ENCODE measurements at places on chromosomes 5 and 9.

GRCh38 chr5:133393776-133394476 is 218.4 kb downstream of the FSTL4 start:
- DNase-seq, result no peak

DNA sequence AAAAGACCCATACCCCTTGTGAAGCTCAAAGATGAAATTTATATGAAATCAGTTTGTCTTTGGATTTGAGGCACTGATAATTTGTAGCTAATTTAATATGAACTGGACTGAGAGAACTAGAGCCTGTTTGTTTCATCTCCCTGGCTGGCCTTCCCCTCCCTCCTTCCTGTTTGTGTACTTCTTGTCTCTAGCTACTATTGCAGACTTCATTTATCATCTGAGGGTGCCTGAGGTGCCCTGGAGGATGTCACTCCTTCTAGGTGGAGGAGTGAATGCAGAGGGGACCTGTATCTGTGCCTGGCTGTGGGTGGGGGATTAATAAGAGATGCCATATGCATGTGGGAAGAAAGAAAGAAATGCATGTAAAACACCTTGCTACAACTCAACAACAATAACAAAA is 22.2 kb upstream of the GNPDA1 start:
- no peak for DNase-seq

DNA sequence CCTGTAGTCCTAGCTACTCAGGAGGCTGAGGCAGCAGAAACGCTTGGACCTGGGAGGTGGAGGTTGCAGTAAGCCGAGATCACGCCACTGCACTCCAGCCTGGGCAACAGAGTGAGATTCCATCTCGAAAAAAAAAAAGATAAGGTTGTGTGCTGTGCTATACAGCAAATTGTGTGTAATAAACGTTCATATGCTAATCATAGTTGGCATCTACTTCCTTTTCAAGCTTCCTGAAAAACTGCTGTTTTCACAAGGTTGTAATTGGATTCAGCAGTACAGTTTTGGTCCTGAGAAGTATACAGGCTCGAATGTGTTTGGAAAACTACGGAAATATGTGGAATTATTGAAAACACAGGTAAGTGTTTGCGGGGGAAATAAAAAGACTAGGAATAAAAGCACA is 25.5 kb downstream of the OTULINL start:
- DNase-seq, result no peak

DNA sequence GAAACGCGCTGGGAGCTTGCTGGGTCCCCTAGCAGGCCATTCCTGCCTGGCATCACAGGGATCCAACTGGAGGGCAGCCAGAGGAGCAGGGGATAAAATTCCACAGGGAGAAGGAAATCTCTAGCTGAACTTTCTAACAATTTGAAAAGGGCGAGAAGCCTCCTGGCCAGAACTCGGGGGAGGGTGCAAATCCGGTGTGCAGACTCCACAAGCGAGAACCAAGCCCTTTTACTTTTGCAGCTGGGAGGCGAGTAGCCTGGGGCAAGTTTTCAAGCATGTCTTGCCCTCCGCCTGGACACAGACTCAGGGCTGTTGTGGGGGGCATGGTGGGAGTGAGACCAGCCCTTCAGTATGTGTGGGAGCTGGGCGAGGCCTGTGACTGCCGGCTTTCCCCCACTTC is 14.3 kb upstream of the POU5F2 start:
- peak; percentile 12 for DNase-seq

- DNase-seq, result no peak
Measured at GRCh38 chr5:74450095-74450494, 190.4 kb downstream of the ENC1 start.

DNA sequence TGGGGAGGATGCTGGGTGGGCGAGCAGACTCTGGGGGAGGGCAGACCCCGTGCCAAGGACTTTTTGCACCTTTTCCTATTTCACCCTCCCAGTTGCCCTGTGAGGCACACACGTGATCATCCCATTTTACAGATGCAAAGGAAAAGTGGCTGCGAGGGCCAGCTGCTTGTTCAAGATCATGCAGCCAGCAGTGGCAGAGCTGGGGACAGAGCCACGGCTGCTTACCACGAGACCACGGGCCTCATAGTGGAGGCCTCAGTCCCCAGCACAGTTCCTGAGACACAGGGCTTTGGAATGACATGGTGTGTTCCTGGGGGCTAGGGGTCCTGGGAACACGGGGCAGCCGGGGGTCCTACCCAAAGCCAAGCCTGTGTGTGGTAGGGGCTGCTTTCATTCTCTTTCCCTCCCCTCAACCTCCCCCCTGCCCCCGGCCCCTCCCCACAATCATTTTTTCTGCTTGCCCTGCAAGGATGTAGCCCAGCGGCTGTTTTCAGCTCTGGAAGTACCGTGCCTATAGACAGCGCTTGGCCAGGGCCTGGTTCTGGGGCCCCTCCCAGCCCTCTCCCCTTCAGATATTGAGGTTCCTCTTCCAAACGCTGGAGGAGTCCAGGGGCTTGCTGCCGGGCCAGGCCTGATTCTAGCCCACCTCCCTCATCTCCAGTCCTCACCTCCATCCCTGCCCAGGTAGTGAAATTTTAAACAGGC is 58.5 kb upstream of the IER5L start:
- no peak for DNase-seq

Data from cardiac fibroblast (primary cell).